Stimulated activated CD8-positive, alpha-beta memory T cell treated with anti-CD3 and anti-CD28 coated beads, Interleukin-4, amount 100 ng/mL, for 48 hours (primary cell): ENCODE measurements at places on chromosomes 3 and 15.

DNA sequence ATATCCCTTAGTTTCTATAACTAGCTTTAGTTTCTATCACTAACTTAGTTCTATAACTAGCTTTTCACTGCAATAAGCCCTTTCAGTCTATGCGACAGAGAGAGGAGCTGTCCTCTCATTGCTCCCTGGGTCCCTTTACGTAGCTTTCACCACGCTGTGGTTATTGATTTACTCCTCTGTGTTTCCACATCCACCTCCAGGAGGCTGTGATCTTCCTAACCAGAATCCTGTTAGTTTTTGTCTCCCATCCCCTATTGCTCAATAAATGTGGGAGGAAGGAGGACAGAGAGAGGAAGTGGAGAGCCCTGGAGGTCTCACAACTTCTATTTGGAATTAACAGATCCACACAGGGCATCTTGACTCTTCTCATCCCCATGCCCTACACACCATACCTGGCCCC lies 1036.1 kb downstream of the MCTP2 start:
- DNase-seq = no peak

DNA sequence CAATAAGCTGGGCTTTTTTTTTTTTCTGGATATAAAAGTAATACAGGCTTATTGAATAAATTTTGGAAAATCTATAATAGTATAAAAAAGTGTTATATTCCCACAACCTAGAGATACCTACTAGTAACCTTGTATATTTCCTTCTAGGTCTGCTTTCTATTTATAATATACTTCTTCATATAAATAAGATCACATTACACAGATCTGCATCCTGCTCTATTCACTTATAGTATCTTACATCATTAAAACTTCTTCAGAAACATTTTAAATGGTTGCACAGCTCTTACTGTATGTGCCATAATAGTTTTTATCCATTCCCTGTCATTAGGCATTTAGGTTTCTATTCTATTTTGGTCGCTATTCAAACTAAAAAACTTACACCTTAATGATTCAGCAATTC lies 87.0 kb upstream of the TTBK2 start:
- no peak for DNase-seq

GRCh38 chr3:46882377-46883053 lies 5.0 kb downstream of the PTH1R start:
- DNase-seq = no peak

DNA sequence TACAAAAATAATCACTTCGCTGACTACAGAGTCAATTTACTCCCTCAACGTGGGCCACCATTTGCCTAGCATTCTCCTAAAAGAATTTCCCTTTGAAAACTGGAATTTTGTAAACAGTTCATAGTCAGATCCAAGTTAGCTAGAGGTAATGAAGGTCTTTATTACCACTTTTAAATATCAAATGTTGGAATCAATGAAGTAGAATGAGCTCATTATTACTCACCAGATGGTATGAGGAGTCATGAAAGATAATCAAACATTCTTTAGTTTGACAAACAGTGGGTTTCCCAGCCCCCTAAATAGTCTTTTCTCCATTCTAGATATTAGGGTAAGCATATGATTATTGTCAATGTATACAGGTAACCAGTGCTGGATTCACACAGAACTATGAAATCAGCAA lies 455.7 kb upstream of the THBS1 start:
- DNase-seq = no peak

DNA sequence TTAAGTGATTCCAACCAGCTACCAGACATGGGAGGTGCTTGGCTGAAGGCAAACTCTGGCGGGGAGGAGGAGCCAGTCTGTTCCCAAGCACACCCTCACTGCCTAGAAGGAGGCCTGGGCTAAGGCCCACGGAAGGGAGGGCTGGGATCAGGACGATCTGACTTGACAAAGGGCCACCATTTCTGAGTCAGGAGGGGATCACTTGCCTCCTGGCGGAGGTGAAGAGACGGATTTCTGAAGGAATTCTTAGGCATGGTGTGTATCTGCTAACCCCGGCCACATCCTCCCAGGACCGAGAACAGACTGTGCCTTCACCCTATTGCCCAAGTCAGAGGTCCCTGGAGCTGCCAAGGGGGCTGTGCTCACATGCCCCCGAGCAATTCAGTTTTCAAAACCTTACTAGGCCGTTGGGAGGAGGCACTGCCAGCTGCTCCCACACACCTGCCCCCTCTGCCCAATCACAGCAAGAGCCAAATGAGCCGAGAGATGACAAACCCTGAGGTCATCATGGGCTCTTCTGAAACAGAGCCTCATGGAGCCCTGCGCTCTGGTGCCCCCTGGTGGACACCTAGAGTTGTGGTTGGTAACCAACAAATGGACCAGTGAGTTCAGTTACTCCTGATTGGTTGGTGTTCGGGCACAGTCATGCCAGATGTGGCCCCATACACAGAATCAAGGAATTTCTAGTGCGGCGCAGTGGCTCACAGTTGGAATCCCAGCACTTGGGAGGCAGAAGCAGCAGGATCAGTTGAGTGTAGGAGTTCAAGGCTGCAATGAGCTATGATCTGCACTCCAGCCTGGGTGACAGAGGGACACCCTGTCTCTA lies 6.5 kb upstream of the TNK2 start:
- DNase-seq = peak; percentile 98

- no peak for DNase-seq
Observed at GRCh38 chr15:76667943-76668715, 237.0 kb downstream of the SCAPER start.

GRCh38 chr15:67838789-67839332 lies 984 bp downstream of the RNU6-1 start:
- DNase-seq = no peak
